ENCODE measurements at places on chromosomes 7 and 10. TPM values are rescaled to one million over a fixed set of nuclear protein-coding genes. Genes with fewer than 3 reads are reported as not detected.

Gene CTAGE15
- total RNA-seq = not detected

Gene DENND11
- total RNA-seq = 25.1 TPM

Gene CBX3
- 331 TPM for total RNA-seq

Gene GRID1
- not detected for total RNA-seq

Gene MCM7
- 447 TPM for total RNA-seq

Gene PIP
- not detected for total RNA-seq

Gene MIOS
- total RNA-seq = 53.6 TPM
